ENCODE measurements at places on chromosomes 2 and 18. TPM values are rescaled to one million over a fixed set of nuclear protein-coding genes. Genes with fewer than 3 reads are reported as not detected.

GRCh38 chr2:177207101-177207500, 5.5 kb upstream of the HNRNPA3 start:
- H3K27me3 ChIP-seq, result no peaks in the 10 kb centered on the region
- no peaks in the 10 kb centered on the region for H3K36me3 ChIP-seq
- peaks cover 3% of the 10 kb centered on the region for H3K4me1 ChIP-seq
- H3K27ac ChIP-seq, result no peak overlapping the region
- DNase-seq, result no peak
- no peak overlapping the region for H3K4me3 ChIP-seq

MAB21L4 gene
- total RNA-seq, result not detected

GRCh38 chr2:1639086-1639858, 105.0 kb downstream of the PXDN start:
- H3K27ac ChIP-seq, result no peak overlapping the region
- H3K4me3 ChIP-seq, result no peak overlapping the region
- no peak for DNase-seq
- no peaks in the 10 kb centered on the region for H3K27me3 ChIP-seq
- H3K4me1 ChIP-seq, result no peaks in the 10 kb centered on the region

DNA sequence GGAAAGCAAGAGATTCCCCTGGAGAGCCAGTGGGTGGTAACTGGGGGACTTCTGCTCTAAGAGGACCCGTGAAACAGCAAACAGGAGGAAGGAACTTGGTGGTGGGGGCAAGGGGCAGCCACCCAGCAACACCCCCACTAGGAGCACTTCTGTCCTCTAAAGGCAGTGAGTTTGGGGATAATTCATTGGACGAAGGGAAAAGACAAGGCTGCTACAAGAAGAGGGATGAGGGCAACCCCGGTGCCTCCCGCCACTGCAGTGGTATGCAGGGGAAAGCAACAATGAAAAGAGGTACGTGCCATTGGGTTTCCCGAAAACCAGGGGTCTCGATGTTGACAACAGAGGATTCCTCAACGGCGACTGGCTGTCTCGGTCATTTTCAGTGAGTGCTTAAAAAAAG, 9.1 kb downstream of the RPL31 start:
- H3K27ac ChIP-seq, result no peak overlapping the region
- H3K4me1 ChIP-seq, result no peaks in the 10 kb centered on the region
- H3K36me3 ChIP-seq, result peaks cover 36% of the 10 kb centered on the region

OTX1 gene
- not detected for total RNA-seq

GRCh38 chr2:45134726-45135125, 125.5 kb upstream of the SIX2 start:
- H3K4me3 ChIP-seq, result no peak overlapping the region
- no peaks in the 10 kb centered on the region for H3K36me3 ChIP-seq
- H3K27ac ChIP-seq, result no peak overlapping the region
- no peaks in the 10 kb centered on the region for H3K27me3 ChIP-seq
- H3K4me1 ChIP-seq, result peaks cover 11% of the 10 kb centered on the region

MLPH gene
- total RNA-seq, result not detected

POTEJ gene
- total RNA-seq, result not detected

GRCh38 chr2:12350821-12351220, 365.9 kb upstream of the TRIB2 start:
- no peak overlapping the region for H3K27ac ChIP-seq
- DNase-seq, result no peak
- no peak overlapping the region for H3K4me3 ChIP-seq

DNA sequence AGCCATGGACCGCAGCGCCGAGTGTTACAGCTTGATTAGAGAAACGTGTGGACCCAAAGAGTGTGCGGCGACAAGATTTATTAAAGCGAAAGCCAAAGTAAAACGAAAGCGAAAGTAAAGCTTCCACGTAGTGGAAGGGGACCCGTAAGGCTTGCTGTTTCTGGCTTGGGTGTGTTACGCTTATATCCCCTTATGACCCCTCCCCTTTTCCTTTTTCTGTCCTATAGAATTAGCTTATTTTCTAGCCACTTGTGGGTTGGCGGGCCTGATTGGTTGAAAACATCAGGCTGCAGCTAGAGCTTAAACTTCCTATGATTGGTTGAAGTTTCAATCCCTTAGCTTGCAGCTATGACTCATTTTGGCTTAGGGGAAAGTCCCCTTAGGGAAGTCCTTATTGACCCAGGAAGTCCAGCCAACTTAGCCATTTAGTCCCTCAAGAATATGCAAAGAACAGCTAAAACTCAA, 969.7 kb downstream of the DCDC2C start:
- H3K27me3 ChIP-seq, result no peaks in the 10 kb centered on the region
- no peak overlapping the region for H3K4me3 ChIP-seq
- no peak for DNase-seq
- H3K27ac ChIP-seq, result no peak overlapping the region
- no peaks in the 10 kb centered on the region for H3K36me3 ChIP-seq

DNA sequence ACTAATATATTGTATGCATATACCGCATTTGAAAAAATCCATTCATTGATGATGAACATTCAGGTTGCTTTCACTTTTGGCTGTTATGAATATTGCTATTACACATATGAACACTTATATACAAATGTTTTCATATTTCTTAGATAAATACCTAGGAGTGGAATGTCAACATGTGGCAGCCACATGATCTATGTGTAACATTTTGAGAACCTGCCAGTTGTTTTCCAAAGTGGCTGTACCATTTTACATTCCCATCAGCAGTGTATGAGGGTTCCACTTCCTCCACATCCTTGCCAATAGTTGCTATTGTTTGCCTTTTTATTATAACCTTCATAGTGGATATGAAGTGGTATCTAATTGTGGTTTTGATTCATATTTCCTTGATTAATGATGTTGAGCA, 40.5 kb downstream of the CCDC85A start:
- no peak overlapping the region for H3K27ac ChIP-seq
- H3K27me3 ChIP-seq, result no peaks in the 10 kb centered on the region
- DNase-seq, result no peak

GRCh38 chr2:199819746-199820145, 31.2 kb downstream of the FTCDNL1 start:
- H3K4me1 ChIP-seq, result no peaks in the 10 kb centered on the region
- no peaks in the 10 kb centered on the region for H3K27me3 ChIP-seq
- no peaks in the 10 kb centered on the region for H3K36me3 ChIP-seq
- no peak overlapping the region for H3K27ac ChIP-seq
- no peak for DNase-seq

GRCh38 chr2:219489315-219489714, 9.4 kb upstream of the GMPPA start:
- DNase-seq, result no peak
- H3K27me3 ChIP-seq, result peaks cover 12% of the 10 kb centered on the region
- H3K27ac ChIP-seq, result no peak overlapping the region
- H3K4me1 ChIP-seq, result no peaks in the 10 kb centered on the region

DNA sequence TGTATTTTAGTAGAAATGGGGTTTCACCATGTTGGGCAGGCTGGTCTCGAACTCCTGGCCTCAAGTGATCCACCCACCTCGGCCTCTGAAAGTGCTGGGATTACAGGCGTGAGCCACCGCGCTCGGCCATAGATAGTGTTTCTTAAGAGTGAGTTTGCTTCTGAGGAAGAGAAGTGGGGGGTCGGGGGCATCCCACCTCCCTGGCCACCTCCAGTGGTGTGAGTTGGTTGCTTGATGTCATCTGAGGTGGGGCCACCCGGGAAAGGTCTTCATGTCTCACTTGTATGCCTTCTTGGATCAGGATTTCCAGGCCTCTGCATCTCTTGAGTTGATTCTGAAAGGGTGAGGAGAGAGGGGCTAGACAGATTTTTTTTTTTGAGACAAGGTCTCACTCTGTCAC, 57.1 kb downstream of the AGAP1 start:
- H3K4me1 ChIP-seq, result no peaks in the 10 kb centered on the region
- no peak for DNase-seq
- no peaks in the 10 kb centered on the region for H3K36me3 ChIP-seq
- H3K27ac ChIP-seq, result no peak overlapping the region
- no peaks in the 10 kb centered on the region for H3K27me3 ChIP-seq

CAVIN2 gene
- total RNA-seq, result 9.9 TPM

FHL2 gene
- 1.3 TPM for total RNA-seq

SUCLG1 gene
- 61.7 TPM for total RNA-seq

GRCh38 chr2:220893411-220893810, 678.7 kb downstream of the EPHA4 start:
- H3K4me1 ChIP-seq, result no peaks in the 10 kb centered on the region
- H3K4me3 ChIP-seq, result no peak overlapping the region
- H3K36me3 ChIP-seq, result no peaks in the 10 kb centered on the region
- no peak overlapping the region for H3K27ac ChIP-seq
- no peaks in the 10 kb centered on the region for H3K27me3 ChIP-seq

- H3K36me3 ChIP-seq, result no peaks in the 10 kb centered on the region
- H3K4me3 ChIP-seq, result no peak overlapping the region
- peaks cover 44% of the 10 kb centered on the region for H3K4me1 ChIP-seq
- no peaks in the 10 kb centered on the region for H3K27me3 ChIP-seq
- no peak overlapping the region for H3K27ac ChIP-seq
These were observed 218.9 kb downstream of the BCL2 start for GRCh38 chr18:63100630-63101055.
